ENCODE measurements at places on chromosomes 1 and 21.

DNA sequence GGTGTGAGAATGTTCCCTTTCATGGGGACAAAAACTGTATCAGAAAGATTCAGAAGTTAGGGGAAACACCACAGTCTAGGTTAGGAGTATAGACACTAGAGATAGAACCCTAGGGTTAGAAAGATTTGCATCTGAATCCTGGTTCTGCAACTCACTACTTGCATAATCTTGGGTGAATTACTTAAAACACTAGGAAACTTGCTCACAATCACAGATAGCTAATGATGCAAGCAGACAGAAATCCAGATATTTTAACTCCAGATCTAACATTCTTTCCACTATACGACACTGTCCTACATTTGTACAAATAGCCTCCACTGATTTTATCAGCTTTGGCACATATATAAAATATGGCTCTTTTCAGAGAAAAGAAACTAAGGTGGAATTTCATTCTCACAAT lies 30.8 kb upstream of the GLIS1 start:
- DNase-seq = no peak

DNA sequence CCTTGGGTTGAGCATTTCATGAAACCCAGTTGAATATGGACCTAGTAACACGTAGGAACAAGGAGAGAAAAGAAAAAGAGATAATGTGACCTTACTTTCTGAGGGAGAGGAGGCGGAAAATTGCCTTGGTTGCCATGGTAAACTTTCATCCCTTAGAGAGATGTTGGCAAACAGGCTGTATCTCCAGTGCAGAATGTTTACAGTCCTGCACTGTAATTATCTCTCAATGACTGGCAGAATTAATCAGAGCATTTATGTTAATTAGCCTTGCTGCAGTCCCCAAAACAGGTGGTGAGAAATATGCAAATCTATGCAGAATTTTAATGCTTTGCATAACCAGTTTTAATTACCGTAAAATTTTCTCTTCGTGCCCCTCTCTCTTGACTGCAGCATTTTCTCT lies 147.3 kb downstream of the CD247 start:
- DNase-seq = no peak

DNA sequence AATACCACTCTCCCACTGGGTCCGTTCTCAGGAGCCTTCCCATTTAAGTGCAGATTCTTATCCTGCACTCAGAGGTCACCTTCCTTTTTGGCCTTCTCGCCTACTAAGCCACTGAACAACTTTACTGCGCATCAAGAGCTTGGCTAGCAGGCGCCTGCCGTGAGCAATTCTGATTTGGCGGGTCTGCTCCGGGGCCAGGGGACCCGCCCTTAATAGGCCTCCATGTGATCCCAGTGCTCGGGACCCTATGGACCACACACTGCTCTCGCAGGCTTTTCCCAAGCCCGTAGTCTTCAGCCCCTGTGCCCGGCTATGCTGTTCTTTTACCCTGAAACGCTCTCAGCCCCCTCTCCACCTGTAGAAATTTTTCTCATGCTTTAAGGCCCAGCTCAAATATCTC lies 45.1 kb downstream of the BCL9 start:
- no peak for DNase-seq

DNA sequence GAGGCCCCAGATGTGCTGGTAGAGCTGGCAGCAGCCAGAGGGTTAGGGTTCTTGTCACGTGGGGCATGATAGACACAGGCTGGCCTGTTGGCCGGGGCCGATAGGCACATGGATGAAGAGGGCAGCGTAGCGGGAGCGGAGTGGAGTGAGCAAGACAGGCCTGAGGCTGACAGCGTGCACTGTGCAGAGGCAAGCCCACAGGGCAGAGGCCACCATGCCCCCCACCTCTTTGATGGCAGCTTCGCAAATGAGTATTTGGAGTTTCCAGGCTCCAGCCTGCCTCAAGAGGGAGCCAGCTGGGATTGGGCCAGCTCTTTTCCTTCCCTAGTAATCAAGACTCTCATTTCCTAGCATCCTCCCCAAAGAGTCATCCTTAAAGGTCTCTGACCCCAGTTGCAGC lies 43.5 kb downstream of the TMCC2 start:
- no peak for DNase-seq

GRCh38 chr1:26578167-26578566 lies 48.6 kb downstream of the RPS6KA1 start:
- DNase-seq = no peak
